NCI-H2171 (cell line): ENCODE measurements at places on chromosomes 16 and 17.

- peak; percentile 68 for DNase-seq
Measured at GRCh38 chr16:66604376-66605176, at the start of gene CMTM3. Gene CMTM3 (plus strand): TSS chr16:66604704. CDS start chr16:66604806, 102 bp downstream.

DNA sequence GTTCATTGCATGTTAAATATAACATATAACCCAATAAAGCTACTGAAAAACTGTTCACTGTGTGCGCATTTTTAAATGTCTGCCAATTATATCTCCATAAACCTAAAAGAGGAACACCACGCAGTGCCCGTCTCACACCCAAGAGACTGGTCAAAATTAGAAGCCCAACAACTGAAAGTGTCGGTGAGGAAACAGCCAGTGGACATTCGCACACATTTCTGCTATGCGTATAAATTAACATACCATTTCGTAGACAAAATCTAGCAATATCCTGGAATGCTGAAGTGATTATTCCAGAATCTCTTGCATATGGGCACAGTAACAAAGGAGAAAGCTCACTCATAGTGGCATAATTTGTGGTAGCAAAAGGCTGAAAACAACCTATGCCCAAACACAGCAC is 55.9 kb downstream of the CPPED1 start:
- no peak for DNase-seq

GRCh38 chr17:37726891-37727675 is 17.8 kb downstream of the HNF1B start:
- no peak for DNase-seq

- no peak for DNase-seq
Measured at GRCh38 chr17:3796110-3796821, 4.7 kb downstream of the ITGAE start.

- DNase-seq, result no peak
Measured at GRCh38 chr16:7272567-7273158, 60.0 kb upstream of the RBFOX1 start.

DNA sequence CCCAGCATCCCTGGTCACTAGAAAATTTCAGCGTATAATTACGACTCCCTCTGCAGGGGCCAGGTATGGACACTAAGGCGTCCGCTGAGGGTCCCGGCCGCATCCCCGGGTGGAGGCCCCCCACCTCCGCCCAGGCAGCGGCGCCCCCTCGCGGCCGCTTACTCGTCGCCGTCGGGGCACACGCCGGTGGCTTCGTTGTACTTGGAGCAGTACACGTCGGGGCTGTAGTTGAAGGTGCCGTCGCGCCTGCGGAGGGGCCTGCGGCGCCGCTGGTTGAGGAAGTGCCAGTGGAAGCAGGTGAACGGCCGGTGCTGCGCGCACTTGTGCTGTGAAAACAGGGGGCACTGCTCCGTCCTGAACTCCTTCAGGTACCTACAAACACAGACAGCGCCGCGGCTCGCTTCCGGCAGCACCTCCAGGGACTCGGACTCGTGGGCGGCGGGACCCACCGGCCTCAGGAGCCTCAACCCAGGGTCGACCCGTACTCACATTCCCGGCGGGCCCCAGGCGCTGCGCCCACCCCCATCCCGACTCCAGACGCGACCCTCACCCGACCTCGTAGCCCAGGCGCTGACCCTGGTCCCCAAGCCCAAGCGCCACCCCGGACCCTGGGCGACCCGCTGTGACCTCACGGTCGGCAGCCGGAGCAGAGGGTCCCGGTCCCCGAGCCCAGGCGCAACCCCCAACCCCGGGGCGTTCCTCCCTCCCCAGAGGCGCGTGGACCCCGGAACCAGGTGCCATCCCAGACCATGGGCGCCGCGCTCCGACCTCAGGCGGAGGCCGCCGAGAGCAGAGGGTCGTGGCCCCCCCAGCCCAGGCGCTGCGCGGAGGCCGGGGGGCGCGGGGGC is 596 bp downstream of the UNKL start:
- peak; percentile 18 for DNase-seq

DNA sequence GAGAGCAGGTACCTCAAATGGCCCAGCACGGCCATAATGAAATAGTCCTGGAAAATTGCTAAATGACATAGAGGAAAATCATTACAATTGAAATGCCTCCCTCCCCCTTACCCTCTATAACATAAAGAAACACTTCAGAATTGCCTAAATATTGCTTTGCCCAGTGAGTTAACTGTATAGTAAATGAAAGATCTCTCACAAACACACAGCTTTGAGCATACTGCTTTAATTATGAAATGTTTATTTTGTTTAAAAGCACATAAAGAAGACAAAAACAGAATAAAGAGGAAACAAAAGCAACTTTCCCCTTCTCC is 9.3 kb upstream of the ADAMTS18 start:
- no peak for DNase-seq

- DNase-seq, result no peak
Measured at GRCh38 chr17:61390479-61390791, 9.2 kb upstream of the TBX2 start.

- DNase-seq, result peak; percentile 8
Measured at GRCh38 chr17:8312726-8313600, 2.9 kb downstream of the ARHGEF15 start.

DNA sequence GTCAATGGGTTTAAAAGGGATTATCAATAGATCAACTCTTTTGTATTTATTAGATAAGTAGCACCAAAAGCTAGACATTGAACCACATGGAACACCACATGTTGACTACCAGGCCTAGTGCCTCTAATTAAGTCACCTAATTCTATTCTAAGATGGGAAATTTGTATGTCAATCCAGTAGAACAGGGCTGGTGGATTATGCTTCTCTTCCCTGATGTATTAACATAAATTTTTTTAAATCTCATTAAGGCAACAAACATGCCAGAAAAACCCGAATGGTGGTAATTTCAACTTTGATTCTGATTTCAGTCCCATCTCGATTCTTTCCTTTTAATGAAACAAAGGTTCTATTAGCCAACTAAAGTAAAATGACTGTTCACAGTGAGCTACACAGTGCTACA is 92.6 kb downstream of the KANSL1 start:
- no peak for DNase-seq
